HCT116 (cell line): ENCODE measurements at places on chromosomes 2 and 18. TPM values are rescaled to one million over a fixed set of nuclear protein-coding genes. Genes with fewer than 3 reads are reported as not detected.

The RANBP2 gene
- 69.5 TPM for total RNA-seq

GRCh38 chr2:192195548-192196418 is 1.1 kb upstream of the TMEFF2 start:
- H3K27me3 ChIP-seq, result no peaks in the 10 kb centered on the region
- peak overlapping the region; percentile 48 for H3K4me3 ChIP-seq

- no peaks in the 10 kb centered on the region for H3K36me3 ChIP-seq
- no peak for DNase-seq
- no peaks in the 10 kb centered on the region for H3K4me1 ChIP-seq
- H3K27me3 ChIP-seq, result no peaks in the 10 kb centered on the region
- no peak overlapping the region for H3K27ac ChIP-seq
Observed at GRCh38 chr2:134405611-134406081, 151.8 kb downstream of the MGAT5 start.

DNA sequence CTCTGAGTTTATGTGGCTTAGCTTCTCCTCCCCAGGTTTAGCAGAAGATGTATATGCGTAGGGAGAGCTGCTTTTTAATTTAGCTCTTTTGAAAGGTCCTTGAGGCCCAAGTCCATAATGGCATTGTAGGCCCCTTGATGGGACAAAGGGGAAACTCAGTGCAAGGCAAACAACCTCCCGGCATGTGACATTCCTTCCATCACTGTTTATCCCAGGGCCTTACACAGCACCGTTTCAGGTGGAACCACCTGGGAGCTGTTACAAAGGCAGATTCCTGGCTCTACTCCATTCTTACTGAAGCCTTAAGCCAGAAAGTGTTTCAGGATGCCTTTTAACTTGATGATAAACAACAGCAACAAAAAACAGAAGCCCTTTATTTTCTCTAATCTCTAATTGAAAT is 555.4 kb downstream of the SLC4A3 start:
- no peaks in the 10 kb centered on the region for H3K36me3 ChIP-seq
- no peaks in the 10 kb centered on the region for H3K4me1 ChIP-seq
- no peaks in the 10 kb centered on the region for H3K27me3 ChIP-seq
- no peak for DNase-seq
- H3K27ac ChIP-seq, result no peak overlapping the region

The LYPD6 gene
- total RNA-seq, result 3.0 TPM

DNA sequence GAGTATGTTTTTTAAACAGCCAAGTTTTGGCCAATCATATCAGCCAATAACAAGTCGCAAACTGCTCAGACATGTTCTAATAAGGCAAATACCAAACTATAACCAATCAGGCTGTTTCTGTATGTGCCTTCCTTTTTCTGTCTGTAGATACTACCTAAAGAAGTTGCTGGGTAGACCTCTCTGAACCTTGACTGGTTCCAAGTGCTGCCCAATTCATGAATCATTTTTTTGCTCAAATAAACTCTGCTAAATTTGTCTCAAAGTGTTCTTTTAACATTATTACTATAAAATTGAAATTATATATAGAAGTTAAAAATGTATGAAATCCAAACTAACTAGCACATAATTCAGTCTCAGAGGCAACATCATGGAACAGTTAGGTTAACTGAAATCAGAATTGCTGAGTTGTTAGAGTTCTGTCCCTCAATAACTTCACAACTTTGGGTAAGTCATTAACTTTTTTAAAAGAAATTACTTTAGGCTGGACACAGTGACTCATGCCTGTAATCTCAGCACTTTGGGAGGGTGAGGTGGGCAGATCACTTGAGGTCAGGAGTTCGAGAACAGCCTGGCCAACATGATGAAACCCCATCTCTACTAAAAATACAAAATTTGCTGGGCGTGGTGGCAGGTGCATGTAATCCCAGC is 4.9 kb upstream of the TTC21B start:
- no peaks in the 10 kb centered on the region for H3K27me3 ChIP-seq
- peaks cover 8% of the 10 kb centered on the region for H3K4me1 ChIP-seq
- H3K4me3 ChIP-seq, result no peak overlapping the region

The IL36G gene
- not detected for total RNA-seq

- no peak for DNase-seq
- no peaks in the 10 kb centered on the region for H3K27me3 ChIP-seq
- no peak overlapping the region for H3K4me3 ChIP-seq
- peaks cover 43% of the 10 kb centered on the region for H3K36me3 ChIP-seq
- H3K4me1 ChIP-seq, result no peaks in the 10 kb centered on the region
Observed at GRCh38 chr2:74428675-74429074, 7.1 kb downstream of the WDR54 start.

The COL4A4 gene
- 5.9 TPM for total RNA-seq

DNA sequence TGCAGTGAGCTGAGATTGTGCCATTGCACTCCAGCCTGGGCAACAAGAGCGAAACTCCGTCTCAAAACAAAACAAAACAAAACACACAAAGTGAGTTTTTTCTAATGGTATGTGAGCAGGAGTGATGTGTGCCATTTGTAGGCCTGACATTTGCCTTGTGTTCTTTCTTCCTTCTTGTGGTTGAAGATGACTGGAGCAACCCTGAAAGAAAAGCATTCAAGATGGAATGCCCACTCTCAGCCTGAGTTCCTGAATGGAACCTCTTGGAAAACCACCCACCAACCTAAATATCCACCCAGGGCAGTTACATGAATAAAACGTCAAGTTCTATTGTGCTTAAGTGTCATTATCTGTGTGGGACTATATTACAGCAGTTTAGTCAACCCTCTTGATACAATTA is 26.5 kb downstream of the PGAP1 start:
- no peak overlapping the region for H3K27ac ChIP-seq
- H3K36me3 ChIP-seq, result 0 out of 2 replicates have a peak, but pooled peaks cover 3% of the 10 kb centered on the region
- no peak overlapping the region for H3K4me3 ChIP-seq
- no peaks in the 10 kb centered on the region; the same call in 1 of the 2 replicates for H3K4me1 ChIP-seq

GRCh38 chr2:180676520-180677025 is 303.8 kb upstream of the UBE2E3 start:
- no peaks in the 10 kb centered on the region for H3K36me3 ChIP-seq
- no peak for DNase-seq
- no peaks in the 10 kb centered on the region for H3K27me3 ChIP-seq
- H3K27ac ChIP-seq, result no peak overlapping the region

DNA sequence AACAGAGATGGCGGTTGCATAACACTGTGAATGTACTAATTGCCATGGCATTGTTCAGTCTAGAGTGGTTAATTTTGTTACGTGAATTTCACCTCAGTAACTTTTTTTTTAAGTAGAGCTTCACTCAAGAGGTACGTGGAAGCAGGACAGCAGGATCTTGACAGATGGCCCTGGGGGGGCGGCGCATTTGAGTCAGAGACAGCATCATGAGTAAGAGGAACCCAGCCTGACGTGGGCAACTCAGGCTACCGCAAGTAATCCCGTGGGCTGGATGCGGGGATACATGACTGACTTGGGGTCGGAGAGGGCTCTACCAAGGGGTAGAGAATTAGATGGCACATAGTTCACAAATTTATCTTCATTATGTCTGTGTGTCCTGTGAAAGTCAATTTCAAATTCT is 38.1 kb upstream of the DAPL1 start:
- no peak for DNase-seq
- no peak overlapping the region for H3K27ac ChIP-seq
- H3K36me3 ChIP-seq, result no peaks in the 10 kb centered on the region
- no peaks in the 10 kb centered on the region for H3K4me1 ChIP-seq
- H3K27me3 ChIP-seq, result no peaks in the 10 kb centered on the region

DNA sequence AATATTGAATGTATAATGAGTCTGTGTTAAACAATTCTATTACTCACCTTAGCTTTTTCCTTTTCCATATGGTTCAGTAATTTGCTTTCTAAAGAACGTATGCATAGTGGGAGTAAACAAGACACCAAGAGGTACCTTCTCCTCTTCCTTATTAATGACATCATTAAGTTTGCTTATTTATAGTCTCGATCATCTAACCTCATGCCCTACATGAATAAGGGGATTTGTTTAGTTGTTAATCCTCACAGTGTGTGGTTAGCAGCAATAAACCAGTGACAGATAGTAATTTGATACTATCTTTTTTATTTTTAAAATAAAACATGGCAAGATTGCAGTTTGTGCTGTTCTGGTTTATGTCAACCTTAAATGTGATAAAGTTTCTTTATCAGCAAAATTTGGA is 69.7 kb downstream of the COBLL1 start:
- no peaks in the 10 kb centered on the region for H3K27me3 ChIP-seq
- no peak overlapping the region for H3K27ac ChIP-seq
- no peak for DNase-seq
- H3K4me3 ChIP-seq, result no peak overlapping the region
- H3K36me3 ChIP-seq, result no peaks in the 10 kb centered on the region

DNA sequence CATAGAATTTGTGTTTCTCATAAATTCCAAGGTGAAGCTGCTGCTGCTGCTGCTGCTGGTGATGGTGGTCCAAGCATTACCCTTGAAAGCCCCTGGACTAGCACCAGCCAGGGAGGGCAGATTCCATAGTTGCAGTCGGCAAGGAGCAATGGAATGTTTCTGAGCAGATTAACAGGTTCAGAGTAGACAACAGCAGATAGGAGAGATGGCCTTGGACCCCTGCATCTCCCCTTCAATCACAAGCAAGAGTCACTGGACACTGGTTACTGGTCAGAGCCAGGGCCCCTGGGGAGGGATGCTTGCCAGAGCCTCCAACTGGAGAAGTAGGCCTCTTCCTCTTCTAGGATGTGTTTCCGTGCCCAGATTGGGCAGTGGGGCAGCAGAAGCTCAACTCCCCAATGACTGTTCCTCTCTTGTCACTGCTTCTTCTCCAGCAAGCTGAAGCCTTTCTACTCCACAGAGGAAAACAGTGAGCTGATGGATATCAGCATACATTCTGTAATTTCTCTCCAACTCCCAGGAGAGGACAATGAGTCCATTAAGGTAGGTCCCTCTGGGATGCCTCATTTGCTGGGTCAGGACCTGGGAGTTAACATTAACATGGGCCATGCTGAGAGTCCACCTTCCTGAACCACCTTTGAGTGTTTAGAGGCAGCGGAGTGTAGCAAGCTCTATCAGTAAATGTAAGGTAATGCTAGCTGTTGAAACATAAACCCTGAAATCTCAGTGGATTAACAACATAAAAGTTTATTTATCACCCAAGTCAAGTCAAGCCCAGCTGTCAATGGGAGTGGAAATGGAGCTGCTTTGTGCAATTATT is 35.3 kb downstream of the MROH2A start:
- H3K4me3 ChIP-seq, result no peak overlapping the region
- no peak for DNase-seq
- H3K27ac ChIP-seq, result no peak overlapping the region
- no peaks in the 10 kb centered on the region for H3K36me3 ChIP-seq
- no peaks in the 10 kb centered on the region for H3K4me1 ChIP-seq

The SERPINB3 gene
- total RNA-seq, result not detected

DNA sequence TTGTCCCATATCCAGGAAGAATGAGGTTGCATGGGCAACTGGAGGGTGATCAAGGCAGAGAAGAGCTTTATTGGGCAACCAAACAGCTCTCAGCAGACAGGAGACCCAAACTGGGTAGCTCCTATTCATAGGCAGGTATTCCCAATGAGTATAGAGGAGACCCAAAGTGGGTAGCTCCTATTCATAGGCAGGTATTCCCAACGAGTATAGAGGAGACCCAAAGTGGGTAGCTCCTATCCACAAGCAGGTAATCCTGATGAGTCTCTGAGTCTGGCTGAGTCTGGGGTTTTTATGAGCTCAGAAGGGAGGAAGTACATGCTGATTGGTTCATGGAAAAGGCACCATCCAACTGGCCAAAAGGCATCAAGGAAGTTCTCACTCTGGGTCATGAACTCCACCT is 5.3 kb upstream of the GORASP2 start:
- no peaks in the 10 kb centered on the region for H3K36me3 ChIP-seq
- DNase-seq, result no peak
- no peak overlapping the region for H3K4me3 ChIP-seq

DNA sequence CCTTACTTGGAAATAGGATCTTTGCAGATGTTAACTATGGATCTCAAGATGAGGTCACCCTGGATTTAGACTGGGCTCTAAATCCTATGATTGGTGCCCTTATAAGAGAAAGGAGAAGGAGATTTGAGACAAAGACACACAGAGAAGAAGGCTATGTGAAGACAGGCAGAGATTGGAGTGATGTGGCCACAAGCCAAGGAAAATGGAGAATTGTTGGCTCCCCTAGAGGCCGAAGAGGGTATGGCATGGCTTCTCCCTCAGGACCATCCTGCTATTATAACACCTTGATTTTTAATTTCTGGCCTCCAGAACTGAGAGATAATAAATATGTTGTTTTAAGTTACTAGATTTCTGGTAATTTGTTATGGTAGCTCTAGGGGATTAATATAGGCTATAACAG is 7.6 kb downstream of the CYBRD1 start:
- no peaks in the 10 kb centered on the region for H3K36me3 ChIP-seq
- H3K4me3 ChIP-seq, result no peak overlapping the region
- H3K4me1 ChIP-seq, result no peaks in the 10 kb centered on the region
- no peaks in the 10 kb centered on the region for H3K27me3 ChIP-seq

DNA sequence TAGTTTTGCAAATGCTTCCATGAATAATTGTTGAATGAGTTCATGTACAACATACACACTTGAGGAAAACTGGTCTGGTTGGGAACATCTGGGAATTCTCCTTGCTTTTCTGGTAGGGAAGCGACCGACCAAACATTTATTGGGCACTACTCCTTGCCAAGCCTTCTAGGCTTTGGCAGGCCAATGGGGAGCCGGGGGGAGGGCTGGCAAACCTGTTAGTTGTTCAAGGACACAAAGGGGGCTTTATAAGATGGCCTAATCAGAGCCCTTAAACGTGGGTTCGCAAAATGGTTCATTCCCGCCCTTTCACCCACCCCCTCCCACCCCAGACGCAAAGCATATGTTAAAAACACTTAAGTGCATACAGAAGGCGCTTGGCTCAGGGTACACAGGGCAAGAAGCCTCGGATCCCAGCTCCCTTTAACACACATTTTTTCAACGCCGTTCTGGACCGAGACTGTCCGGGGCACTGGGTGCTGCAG is 844 bp upstream of the VSNL1 start:
- H3K4me1 ChIP-seq, result peaks cover 54% of the 10 kb centered on the region
- H3K36me3 ChIP-seq, result no peaks in the 10 kb centered on the region
- peak; percentile 62 for DNase-seq
- peak overlapping the region; percentile 58 for H3K27ac ChIP-seq

The BCL2 gene
- total RNA-seq, result 2.5 TPM

The REG1A gene
- total RNA-seq, result 5.2 TPM

- H3K4me1 ChIP-seq, result no peaks in the 10 kb centered on the region
- no peak for DNase-seq
- H3K4me3 ChIP-seq, result no peak overlapping the region
- H3K27me3 ChIP-seq, result peaks cover 9% of the 10 kb centered on the region; the same call in 1 of the 2 replicates
- H3K27ac ChIP-seq, result no peak overlapping the region
- H3K36me3 ChIP-seq, result no peaks in the 10 kb centered on the region
Observed at GRCh38 chr2:134692499-134692898, 26.3 kb downstream of the TMEM163 start.

The IKZF2 gene
- 1.6 TPM for total RNA-seq

DNA sequence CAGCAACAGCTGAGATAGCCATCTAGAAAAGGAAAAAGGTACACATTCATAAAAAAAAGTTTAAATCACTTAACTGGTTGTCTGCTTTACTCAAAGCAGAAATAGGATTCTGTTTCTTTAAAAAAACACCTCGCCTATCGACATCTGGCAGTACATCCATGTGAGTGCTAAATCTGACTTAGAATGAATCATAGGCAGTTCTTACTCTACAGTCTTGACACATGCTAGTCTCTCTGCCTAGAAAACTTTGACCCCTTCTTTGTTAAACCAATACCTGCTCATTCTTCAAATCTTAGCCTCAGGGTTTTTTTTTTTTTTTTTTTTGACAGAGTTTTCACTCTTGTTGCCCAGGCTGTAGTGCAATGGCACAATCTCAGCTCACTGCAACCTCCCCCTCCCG is 37.1 kb upstream of the GPR75 start:
- peaks cover 32% of the 10 kb centered on the region; the same call in 1 of the 2 replicates for H3K36me3 ChIP-seq
- H3K4me3 ChIP-seq, result no peak overlapping the region
- H3K27me3 ChIP-seq, result no peaks in the 10 kb centered on the region
- no peak for DNase-seq
- no peak overlapping the region for H3K27ac ChIP-seq
- no peaks in the 10 kb centered on the region for H3K4me1 ChIP-seq

- H3K36me3 ChIP-seq, result no peaks in the 10 kb centered on the region
- H3K4me1 ChIP-seq, result no peaks in the 10 kb centered on the region
- DNase-seq, result no peak
Observed at GRCh38 chr18:55142410-55142809, 183.1 kb upstream of the CCDC68 start.
